Heart right ventricle (tissue), 16 donors: ENCODE measurements at places on chromosomes 13 and 19. TPM values are rescaled to one million over a fixed set of nuclear protein-coding genes. Genes with fewer than 3 reads are reported as not detected.

GRCh38 chr19:48094129-48094854 lies 16.3 kb downstream of the PLA2G4C start:
- no peaks in the 10 kb centered on the region for H3K27me3 ChIP-seq
- no peaks in the 10 kb centered on the region for H3K36me3 ChIP-seq
- H3K4me1 ChIP-seq = no peaks in the 10 kb centered on the region
- DNase-seq = no peak
- H3K4me3 ChIP-seq = no peak overlapping the region

DNA sequence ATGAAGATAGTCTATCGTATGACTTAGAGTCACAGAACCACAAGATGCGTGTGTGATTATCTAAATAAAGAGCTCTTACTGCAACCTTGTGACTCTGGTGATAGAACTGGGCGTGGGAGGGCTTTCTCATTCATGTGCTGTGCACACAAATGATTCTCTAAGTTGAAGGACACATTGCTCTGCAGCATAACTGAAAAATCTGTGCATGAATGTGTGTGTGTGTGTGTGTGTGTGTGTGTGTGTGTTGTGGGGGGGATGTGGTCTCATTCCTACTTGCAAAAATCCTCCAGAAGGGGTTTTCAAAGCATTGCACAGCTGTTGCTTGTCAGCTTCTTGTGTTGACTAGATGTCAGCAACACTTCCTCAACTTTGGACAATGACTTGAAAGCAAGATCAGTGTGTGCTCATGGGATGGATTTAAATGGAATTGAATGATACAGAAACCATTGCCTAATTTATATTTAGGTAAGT lies 22.4 kb downstream of the LRCH1 start:
- H3K4me1 ChIP-seq = peaks cover 94% of the 10 kb centered on the region
- H3K27ac ChIP-seq = peak overlapping the region; percentile 29
- H3K4me3 ChIP-seq = no peak overlapping the region
- no peak for DNase-seq
- no peaks in the 10 kb centered on the region for H3K27me3 ChIP-seq

NRTN gene
- 4.5 TPM for total RNA-seq

GRCh38 chr19:48807590-48808308 lies 3.1 kb downstream of the BCAT2 start:
- DNase-seq = no peak
- no peaks in the 10 kb centered on the region for H3K27me3 ChIP-seq
- no peak overlapping the region for H3K27ac ChIP-seq
- no peak overlapping the region for H3K4me3 ChIP-seq

DNA sequence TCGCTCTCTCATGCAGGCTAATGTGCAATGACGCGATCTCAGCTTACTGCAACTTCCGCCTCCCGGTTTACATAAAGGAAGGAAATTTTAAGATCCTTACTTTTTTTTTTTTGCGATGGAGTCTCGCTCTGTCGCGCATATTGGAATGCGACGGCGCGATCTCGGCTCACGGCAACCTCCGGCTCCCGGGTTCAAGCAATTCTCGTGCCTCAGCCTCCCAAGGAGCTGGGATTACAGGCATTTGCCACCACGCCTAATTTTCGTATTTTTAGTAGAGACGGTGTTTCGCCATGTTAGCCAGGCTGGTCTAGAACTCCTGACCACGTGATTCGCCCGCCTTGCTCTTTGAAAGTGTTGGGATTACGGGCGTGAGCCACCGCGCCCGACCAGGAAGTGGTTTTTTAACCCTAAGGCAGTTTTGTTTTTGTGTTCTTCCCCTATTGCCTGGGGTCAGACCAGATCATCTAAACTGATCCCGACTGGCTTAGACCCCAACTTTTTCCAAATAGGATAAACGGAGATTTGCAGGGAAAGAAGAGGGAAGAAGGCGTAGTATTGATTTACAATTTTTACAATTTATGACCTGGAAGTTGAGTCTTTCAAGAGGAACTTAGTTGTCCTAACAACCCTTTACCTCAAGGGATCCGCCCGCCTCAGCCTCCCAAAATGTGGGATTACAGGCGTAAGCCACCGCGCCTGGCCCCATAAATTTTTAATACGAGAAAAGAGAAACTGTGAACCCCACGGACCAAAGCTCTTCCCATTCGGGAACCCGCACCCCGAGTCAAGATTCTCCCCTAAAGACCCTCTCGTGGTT lies 142.0 kb downstream of the ZNF737 start:
- no peaks in the 10 kb centered on the region for H3K4me1 ChIP-seq
- H3K36me3 ChIP-seq = no peaks in the 10 kb centered on the region
- peak; percentile 57 for DNase-seq
- H3K27me3 ChIP-seq = no peaks in the 10 kb centered on the region

- no peaks in the 10 kb centered on the region for H3K27me3 ChIP-seq
- H3K36me3 ChIP-seq = no peaks in the 10 kb centered on the region
- DNase-seq = no peak
- no peak overlapping the region for H3K27ac ChIP-seq
- H3K4me1 ChIP-seq = peaks cover 26% of the 10 kb centered on the region
- H3K4me3 ChIP-seq = no peak overlapping the region
Observed at GRCh38 chr13:20824762-20825476, 51.2 kb upstream of the EEF1AKMT1 start.

DNA sequence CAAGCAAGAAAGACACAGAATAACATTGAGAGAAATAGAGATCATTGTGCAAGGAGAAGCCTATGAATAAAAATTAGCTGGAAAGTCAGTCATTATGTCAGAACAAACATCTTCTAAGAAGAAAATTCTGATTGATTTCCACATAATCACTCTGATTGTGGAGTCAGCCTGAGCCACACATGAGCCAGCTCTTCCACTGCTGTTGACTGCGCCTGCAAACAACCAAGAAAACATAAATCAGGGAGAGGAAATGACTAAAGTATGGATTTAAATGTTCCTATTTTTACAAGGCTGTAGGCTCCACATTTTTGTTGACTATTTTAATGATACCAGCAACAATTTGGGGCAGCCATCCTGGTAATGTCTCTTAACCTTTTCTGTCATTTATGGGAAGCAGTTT lies 962.3 kb downstream of the EFNB2 start:
- H3K4me1 ChIP-seq = no peaks in the 10 kb centered on the region
- H3K4me3 ChIP-seq = no peak overlapping the region
- H3K36me3 ChIP-seq = no peaks in the 10 kb centered on the region

GRCh38 chr13:20414546-20415305 lies 110.9 kb downstream of the CRYL1 start:
- no peaks in the 10 kb centered on the region for H3K27me3 ChIP-seq
- DNase-seq = no peak
- no peaks in the 10 kb centered on the region for H3K36me3 ChIP-seq
- H3K4me3 ChIP-seq = no peak overlapping the region
- no peaks in the 10 kb centered on the region for H3K4me1 ChIP-seq
- no peak overlapping the region for H3K27ac ChIP-seq

TLE6 gene
- total RNA-seq = not detected

DNA sequence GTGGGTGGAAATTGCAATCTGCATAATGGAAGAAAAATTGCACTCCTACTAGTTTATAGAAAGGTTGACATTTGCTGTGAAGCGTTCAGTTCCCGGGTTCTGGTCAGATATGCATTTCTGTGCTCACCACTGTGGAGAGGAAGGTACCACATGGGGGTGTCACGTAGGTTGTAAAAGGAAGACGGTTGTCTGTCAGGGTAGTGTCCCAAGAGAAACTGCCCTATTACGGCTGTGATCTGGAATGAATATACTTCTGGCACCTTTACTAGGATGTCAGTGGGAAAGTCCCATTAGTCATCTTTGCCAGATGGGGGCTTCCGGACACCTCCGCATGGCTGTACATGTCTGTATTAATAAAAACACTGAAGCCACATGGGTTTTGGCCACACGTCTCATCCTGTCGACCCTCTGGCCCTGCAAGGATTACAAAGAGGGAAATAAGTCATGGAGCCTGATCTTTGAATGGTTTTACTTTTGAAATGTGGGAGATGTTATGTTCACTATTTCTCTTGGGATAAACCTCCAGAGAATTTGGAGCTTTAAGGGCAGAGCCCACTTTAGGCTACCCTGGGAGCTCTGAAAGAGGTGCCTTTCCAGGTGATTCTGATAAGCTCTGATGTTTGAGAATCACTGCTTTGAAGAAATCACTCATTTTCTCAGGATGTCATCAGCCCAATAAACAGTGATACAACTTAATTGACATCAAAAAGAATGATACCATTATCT lies 133.9 kb downstream of the AKAP11 start:
- H3K27ac ChIP-seq = no peak overlapping the region
- no peak for DNase-seq
- H3K4me1 ChIP-seq = no peaks in the 10 kb centered on the region
- H3K4me3 ChIP-seq = no peak overlapping the region
- H3K36me3 ChIP-seq = no peaks in the 10 kb centered on the region
- no peaks in the 10 kb centered on the region for H3K27me3 ChIP-seq

- H3K36me3 ChIP-seq = peaks cover 53% of the 10 kb centered on the region
- DNase-seq = no peak
- no peak overlapping the region for H3K4me3 ChIP-seq
- H3K4me1 ChIP-seq = peaks cover 14% of the 10 kb centered on the region
- H3K27me3 ChIP-seq = no peaks in the 10 kb centered on the region
- no peak overlapping the region for H3K27ac ChIP-seq
Observed at GRCh38 chr19:47075941-47076340, 27.5 kb upstream of the TMEM160 start.

DNA sequence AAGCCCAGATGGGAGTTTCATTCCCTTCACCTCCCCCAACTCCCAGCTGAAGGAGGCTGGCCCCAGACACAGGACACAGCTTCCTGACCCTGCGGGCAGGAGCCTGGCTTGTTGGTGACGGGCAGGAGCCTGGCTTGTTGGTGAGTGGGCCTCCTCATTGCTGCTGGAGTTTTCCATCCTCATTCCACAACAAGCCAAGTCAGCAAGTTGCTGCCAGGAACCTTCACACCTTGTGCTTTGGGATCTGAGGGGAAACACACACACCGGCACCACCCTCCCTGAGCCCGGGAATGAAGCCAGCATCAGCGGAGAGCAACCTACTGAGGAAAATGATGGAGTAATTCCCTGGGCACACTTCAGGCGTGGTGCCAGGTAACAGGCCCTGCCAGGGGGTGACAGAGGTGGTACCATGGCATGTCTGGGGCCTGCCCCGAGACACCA lies 74.9 kb downstream of the ALOX5AP start:
- H3K27ac ChIP-seq = no peak overlapping the region
- no peaks in the 10 kb centered on the region for H3K36me3 ChIP-seq
- DNase-seq = no peak
- H3K4me1 ChIP-seq = peaks cover 3% of the 10 kb centered on the region
- no peaks in the 10 kb centered on the region for H3K27me3 ChIP-seq

DNA sequence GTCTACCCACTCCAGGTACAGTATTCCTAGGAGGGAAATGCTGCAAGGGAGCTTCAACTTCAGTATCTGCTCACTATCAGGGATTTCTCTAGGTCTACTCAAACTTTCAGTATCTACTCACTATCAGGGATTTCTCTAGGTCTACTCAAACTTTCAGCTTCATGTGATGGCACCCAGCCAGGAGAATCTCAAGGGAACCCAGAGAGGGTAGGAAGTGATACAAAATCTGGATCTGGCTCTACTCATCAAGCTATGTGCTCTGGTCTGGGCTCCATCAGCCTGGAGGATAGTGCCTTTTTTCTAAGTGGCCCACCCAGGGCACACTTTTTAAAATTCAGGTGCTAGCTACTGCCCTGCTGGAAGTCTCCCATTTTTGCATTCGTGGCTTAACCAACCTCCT lies 52.3 kb upstream of the FNDC3A start:
- no peaks in the 10 kb centered on the region for H3K36me3 ChIP-seq
- DNase-seq = peak; percentile 12
- H3K4me3 ChIP-seq = no peak overlapping the region
- no peak overlapping the region for H3K27ac ChIP-seq

- H3K27me3 ChIP-seq = no peaks in the 10 kb centered on the region
- H3K4me3 ChIP-seq = no peak overlapping the region
- no peaks in the 10 kb centered on the region for H3K4me1 ChIP-seq
- DNase-seq = no peak
- H3K36me3 ChIP-seq = peaks cover 5% of the 10 kb centered on the region
- H3K27ac ChIP-seq = no peak overlapping the region
Observed at GRCh38 chr19:18262144-18262543, 12.1 kb downstream of the IQCN start.

FXYD1 gene
- 451 TPM for total RNA-seq
